ENCODE measurements at places on chromosomes 4 and X. TPM values are rescaled to one million over a fixed set of nuclear protein-coding genes. Genes with fewer than 3 reads are reported as not detected.

AR gene
- total RNA-seq: 23.9 TPM

SPANXD gene
- not detected for total RNA-seq

SPANXC gene
- total RNA-seq: not detected

CNKSR2 gene
- 0.95 TPM for total RNA-seq

- DNase-seq: no peak
These were observed 35.7 kb downstream of the TMEM154 start for GRCh38 chr4:152644130-152644529.

GRPR gene
- 0.19 TPM for total RNA-seq

TMEM271 gene
- not detected for total RNA-seq

KLKB1 gene
- 1.4 TPM for total RNA-seq

DNA sequence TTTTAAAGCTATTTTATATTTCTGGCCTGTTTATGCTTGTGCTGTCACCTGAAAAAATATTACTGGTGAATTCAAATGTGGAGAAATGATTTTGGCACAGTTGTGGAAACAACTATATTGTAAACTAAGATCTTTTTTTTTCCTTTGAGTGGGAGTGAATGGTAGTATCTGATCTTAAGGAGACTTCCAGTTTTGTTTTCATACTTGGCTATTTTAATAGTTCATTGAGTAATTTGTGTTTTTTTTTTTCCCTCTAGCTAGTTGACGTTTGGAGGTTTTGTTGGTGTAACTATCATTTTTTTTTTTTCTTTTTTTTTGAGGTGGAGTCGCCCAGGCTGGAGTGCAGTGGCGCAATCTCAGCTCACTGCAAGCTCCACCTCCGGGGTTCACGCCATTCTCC lies 10.5 kb downstream of the STAG2 start:
- DNase-seq: no peak

MAGEA9B gene
- not detected for total RNA-seq

All from Right ventricle myocardium inferior (tissue), 1 donor.